Neural crest cell (in vitro differentiated cells): ENCODE measurements at places on chromosomes 13 and 19.
A peak's percentile ranks its signal among the peaks of the same experiment; 100 is the strongest.

DNA sequence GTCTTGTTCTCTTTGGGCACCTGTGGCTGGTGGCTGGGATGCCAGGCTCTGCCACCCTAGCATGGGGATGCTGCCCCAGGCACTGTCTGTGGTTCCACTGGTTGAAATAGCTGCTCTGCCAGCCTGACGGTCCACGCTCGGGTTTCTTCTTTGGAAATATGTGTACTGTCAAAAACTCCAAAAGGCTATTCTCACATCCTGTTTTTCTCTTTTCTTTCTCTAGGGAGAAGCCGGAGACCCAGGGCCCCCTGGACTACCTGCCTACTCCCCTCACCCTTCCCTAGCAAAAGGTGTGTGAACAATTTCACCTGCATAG lies 115.0 kb downstream of the RAB20 start:
- DNase-seq: no peak

GRCh38 chr19:9721861-9722260 lies 46.7 kb downstream of the ZNF846 start:
- DNase-seq: no peak

GRCh38 chr19:9342610-9343304 lies 18.8 kb downstream of the ZNF559 start:
- no peak for DNase-seq

GRCh38 chr13:94758436-94758960 lies 46.2 kb upstream of the SOX21 start:
- DNase-seq: no peak

- DNase-seq: no peak
Measured at GRCh38 chr13:35392768-35393167, 83.7 kb downstream of the MAB21L1 start.

DNA sequence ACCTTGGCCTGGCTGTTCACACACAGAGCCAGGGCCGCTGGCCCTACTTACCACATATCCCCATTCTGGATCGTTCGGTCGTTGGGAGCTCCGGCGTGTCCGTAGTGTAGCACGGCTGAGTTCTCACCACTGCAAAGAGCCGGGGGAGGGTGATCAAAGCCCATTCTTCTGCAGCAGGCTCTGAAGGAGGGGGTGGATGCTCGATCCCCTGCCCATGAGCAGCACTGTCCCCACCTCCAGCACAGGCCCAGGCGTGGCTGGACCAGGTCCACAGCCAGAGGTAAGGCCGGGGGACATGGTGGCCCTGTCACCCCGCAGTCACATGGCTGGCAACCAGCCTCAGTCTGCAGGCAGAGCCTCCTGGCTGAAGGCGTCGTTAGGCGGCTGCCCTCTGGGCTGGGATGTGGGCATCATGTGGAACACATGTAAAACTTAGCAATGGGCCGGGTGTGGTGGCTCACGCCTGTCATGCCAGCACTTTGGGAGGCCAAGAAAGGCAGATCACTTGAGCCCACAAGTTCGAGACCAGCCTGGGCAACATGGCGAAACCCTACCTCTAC lies 38.2 kb downstream of the CEBPG start:
- DNase-seq: no peak

GRCh38 chr19:49818649-49819370 lies 721 bp downstream of the MED25 start:
- no peak for DNase-seq

- no peak for DNase-seq
Measured at GRCh38 chr13:110932588-110932987, 17.7 kb upstream of the ANKRD10 start.

GRCh38 chr19:1173845-1174809 lies at the start of gene SBNO2:
Gene SBNO2, minus strand, starts transcription at chr19:1174268. Its CDS starts 19,992 bp downstream, at chr19:1154276.
- DNase-seq: peak; percentile 98

- DNase-seq: no peak
Measured at GRCh38 chr19:763181-763580, 12.3 kb downstream of the MISP start.

- no peak for DNase-seq
Measured at GRCh38 chr19:16834747-16835146, 5.5 kb downstream of the SIN3B start.

GRCh38 chr19:31249217-31249616 lies 100.0 kb downstream of the TSHZ3 start:
- DNase-seq: no peak

DNA sequence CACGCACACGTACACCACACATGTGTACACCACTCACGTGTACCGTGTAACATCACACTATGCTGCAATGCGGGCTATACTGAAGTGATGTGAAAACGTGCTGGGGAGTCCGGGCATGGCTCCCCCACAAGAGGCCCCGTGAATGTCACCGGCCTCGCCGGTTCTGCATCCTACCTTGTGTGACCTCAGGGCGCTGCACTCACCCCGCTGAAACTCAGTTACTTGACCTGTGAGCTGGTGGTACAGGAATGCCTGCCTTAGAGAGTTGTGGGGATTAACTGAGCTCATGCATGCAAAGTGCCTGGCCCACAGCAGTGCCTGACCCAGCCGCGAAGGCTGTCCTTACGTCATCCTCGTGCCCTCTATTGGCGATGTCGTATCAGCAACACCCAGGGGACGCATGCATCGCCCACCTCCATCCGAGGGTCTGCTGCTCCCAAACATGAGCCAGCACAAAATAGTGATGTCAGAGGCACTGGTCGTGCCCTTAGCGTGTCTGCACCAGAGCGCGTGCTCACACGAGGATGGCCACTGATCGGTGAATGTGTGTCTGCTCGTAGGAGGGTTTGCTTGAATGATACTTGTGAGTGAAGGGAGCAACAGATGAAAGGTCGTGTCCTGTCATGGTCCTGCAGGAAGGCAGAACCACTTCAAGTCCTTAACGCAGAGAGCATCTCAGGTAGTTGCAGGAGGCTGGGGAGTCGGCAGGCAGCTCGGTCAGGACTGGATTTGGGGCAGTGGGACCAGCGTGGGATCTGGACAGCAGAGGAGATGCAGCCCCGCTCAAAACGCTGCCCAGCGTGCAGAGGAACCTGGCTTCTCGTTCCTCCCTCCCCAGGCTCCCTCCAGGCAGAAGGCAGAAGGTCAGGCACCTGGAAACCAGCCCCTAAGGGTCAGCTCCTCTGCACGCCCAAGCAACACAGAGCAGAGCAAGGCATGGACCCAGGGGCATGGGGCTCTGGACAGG lies 126.2 kb upstream of the SPACA7 start:
- no peak for DNase-seq
